ENCODE measurements at places on chromosomes 1 and 21.

DNA sequence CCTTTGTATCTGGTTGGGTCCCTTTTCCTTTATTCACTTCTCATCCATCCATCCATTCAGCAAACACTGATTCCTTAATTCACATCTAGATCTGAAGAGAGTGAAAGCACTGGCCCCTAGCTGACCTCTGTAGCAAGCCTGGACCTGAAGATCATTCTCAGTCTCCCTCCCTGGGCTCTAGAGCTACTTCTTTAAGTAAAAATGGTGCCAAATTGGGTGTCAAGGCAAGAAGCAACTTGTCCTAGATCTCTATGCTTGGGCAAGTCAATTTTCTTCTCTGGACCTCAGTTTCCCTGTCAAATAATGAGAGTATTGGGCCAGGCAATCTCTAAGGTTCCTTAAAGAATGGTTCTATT lies 36.1 kb downstream of the PLXNA2 start:
- DNase-seq, result no peak

DNA sequence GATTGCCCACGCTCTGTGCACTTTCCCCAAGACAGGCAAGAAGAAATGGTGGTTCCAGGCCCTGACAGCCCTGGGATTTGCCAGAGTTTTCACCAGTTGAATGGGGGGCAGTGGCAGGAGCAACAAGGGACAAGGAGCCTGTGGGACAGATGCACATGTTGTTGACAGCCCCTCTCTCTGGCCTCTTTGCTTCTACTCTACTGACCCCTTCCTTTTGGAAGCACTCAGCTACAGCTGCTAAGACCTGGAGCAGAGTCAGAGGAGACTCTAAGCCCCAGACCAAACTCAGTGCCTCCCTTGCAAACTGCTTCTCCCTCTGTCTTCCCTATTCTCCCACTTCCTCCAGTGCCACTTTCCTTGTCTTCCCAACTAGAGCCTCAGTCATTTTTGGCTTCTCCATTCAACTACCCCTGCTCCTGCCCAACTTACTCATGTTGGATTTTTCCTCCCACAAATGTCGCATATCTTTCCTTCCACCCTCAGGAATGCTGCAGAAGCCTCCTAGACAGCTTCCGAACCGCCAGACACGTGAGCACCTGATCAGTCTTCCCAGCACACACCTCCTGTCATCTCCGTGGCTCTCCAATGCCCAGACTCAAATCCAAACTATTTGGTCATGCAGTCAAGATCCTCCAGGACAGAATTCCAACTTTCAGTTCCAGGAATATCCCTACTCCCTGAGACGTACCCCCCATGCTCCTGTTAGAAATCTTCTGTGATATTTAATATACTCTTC lies 9.1 kb downstream of the INKA2 start:
- DNase-seq, result no peak

- no peak for DNase-seq
Measured at GRCh38 chr21:26766826-26767325, 78.3 kb downstream of the ADAMTS1 start.

DNA sequence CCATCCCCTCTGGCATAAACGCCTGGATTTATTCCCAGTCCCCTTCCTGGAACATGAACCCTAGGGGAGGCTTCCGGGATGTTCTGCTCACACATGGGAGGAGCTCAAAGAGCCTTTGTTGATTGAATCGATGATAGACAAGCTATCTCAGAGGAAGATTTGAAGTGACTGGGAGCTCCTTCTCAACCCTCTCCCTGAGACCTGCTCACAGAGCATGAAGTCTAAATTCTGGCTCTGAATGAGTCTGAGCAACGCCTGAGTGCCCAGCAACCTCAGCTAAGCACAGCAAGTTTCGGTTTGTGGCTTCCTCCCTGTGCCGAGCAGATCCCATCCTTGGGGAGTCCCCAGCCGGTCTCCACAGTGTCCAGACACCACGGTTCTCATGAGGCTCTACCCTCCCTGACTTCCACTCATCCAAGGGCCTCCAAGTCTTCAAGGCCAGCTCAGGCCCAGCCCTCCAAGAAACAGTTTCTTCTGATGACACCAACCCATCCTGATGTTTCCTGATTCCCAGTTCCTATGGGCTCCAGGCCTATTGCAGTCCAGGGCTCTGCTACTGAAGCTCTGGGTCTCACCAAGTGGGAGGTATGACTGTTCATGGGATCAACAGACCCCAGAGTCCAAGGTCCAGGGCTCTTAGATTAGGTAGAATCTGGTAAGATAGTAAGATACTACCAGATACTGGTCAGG lies 190.8 kb downstream of the DYRK1A start:
- no peak for DNase-seq

GRCh38 chr1:51170342-51170741 lies 65.7 kb upstream of the RNF11 start:
- no peak for DNase-seq

Measured in stimulated activated CD8-positive, alpha-beta memory T cell treated with anti-CD3 and anti-CD28 coated beads, Interleukin-4, amount 100 ng/mL, for 1 hour (primary cell).